Spinal cord (tissue), 10 donors: ENCODE measurements at places on chromosomes 7 and 10.

GRCh38 chr7:112938863-112939573 lies 147.6 kb downstream of the GPR85 start:
- peak; percentile 48 for DNase-seq

- no peak for DNase-seq
Observed at GRCh38 chr7:134948736-134949135, 37.6 kb upstream of the AGBL3 start.

DNA sequence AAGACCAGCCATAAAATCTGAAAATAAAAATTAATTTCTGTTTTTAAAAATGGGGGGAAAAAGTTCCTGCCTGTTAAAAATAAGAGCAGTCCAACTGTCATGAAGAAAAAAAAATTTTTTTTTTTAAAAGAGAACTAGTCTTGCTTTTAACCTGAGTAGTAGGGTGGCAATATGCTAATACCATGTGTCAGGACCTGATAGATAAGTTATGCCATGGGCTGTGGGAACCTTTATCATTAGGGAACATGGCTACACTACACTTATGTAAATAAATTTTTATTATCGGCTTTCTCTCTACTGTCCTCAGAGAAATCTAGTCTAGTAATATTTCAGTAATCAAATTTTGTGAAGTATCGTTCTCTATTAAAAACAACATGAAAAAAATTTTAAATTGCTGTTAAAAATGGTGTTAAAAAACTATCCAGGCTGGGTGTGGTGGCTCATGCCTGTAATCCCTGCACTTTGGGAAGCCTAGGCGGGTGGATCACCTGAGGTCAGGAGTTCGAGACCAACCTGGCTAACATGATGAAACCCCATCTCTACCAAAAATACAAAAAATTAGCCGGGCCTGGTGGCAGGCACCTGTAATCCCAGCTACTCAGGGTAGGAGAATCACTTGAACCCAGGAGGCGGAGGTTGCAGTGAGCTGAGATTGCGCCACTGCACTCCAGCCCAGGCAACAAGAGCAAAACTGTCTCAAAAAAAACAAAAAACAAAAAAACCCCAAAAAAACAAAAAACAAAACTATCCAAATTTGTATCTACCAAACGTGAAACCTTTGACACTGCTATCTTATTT lies 20.7 kb downstream of the NT5C3A start:
- DNase-seq = no peak

DNA sequence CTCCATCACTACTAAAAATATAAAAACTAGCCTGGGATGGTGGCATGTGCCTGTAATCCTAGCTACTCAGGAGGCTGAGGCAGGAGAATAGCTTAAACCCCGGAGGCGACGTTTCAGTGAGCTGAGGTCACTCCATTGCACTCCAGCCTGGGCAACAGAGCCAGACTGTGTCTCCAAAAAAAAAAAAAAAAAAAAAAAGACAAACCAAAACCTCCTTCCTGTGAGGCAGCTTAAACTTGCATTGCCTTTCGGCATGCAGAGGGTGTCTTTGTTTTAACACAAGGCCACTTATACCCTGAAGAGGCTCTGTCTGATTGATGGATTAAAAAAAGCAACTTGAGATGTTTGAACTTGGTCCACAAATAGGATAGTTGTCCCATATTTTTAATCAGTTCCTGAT lies 128.4 kb upstream of the RSU1 start:
- DNase-seq = no peak

- DNase-seq = no peak
Observed at GRCh38 chr7:156654511-156655234, 14.1 kb downstream of the RNF32 start.
